ENCODE measurements at places on chromosomes 1 and 21. TPM values are rescaled to one million over a fixed set of nuclear protein-coding genes. Genes with fewer than 3 reads are reported as not detected.

Gene CELA3B
- not detected for total RNA-seq

Gene IGSF9
- total RNA-seq, result 2.1 TPM

Gene AKNAD1
- not detected for total RNA-seq

Gene CYP2J2
- 1.8 TPM for total RNA-seq

Gene TTC39A
- total RNA-seq, result 1.4 TPM

Gene OR10K1
- not detected for total RNA-seq

Gene PTPN7
- total RNA-seq, result 0.58 TPM

Gene MFAP2
- 132 TPM for total RNA-seq

Gene BRDT
- not detected for total RNA-seq

Gene LIPI
- not detected for total RNA-seq

Gene FCN3
- total RNA-seq, result not detected

Measured in astrocyte (in vitro differentiated cells and primary cell).